AG08395 (cell line): ENCODE measurements at places on chromosomes 11 and 22.

GRCh38 chr11:33435216-33435615, 178.0 kb downstream of the HIPK3 start:
- no peak for DNase-seq

DNA sequence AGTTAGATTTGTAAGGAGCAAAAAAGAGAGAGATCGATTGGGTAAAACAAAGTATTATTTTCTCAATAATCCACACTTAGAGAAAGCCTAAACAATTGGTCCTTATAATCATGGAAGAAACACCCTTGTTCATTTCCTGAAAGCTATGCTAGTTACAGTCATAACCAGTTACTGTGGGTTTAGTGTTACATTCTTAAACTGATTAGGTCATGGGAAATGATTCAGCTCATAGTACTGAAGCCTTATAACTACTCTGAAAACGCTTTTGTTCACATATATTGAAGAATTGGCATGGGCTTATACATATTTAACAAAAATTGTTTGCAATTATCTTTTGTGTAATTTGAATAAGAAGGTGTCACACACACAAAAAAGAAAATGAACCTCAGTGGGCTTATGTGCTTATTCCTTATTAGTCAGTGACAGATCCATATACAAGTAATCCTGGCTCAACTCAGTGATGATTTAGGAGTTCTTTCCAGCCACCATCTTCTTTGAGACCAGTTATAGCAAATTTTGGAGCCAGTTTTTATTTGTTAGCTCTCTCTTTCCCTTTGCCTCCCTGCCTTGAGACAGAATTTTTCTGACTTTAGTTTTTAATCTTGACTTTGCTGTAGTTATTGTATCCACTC, 198.5 kb upstream of the CTSC start:
- DNase-seq = peak; percentile 83

GRCh38 chr11:18321578-18321968, 367 bp downstream of the HPS5 start:
- peak; percentile 8 for DNase-seq

DNA sequence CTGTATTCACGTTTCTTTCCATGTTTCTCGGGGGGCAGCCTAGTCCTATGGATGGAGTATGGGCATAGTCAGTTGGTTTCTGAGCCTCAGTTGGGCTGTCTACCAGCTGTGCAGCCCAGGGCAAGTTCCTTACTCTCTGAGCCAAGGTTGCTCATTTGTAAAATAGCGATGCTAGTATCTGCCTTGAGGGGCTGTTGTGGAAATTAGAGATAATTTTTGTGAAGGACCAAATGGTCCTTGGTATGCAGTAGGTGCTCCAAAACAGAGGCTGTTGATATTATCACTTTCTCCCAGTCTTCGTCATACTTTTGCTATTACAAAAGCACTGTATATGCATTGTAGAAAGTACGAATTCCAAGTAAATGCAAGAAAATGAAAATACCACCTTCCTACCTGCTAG, 82.7 kb upstream of the MYOD1 start:
- DNase-seq = no peak

- no peak for DNase-seq
Observed at GRCh38 chr11:122248939-122249338, 132.9 kb upstream of the BLID start.
